ENCODE measurements at places on chromosomes 16 and 17.

DNA sequence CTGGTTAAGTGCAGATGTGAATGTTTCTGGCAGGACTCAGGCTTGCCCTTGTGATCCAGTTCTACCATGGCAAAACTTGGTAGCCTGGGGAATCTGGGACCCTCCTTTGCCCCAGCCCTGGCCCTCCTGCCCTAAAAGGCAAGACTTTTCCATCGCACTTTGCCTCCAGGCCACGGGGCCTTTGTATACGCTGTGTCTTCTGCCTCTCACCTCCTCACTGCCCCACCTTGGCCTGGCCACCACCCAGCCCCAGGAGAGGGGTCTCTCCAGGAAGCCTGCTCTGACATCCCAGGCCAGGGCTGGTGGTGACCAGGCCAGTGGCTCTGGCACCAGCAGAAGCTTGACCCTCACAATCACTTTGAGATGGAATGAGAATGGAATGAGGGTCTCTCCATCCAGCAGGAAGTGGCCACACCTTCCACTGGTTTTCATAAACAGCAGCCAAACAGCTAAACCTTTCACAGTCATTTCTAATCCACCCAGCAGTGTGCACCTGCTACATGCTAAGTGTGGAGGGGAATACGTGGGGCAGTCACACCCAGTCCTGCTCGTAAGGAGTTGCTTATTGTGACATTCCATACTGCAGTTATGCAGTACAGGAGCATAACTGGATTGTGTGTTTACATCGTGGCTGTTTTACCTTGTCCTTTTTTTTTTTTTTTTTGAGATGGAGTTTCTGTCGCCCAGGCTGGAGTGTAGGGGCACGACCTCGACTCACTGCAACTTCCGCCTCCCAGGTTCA is 1.6 kb upstream of the MRPL38 start:
- no peak for DNase-seq

- DNase-seq = no peak
Measured at GRCh38 chr17:17398943-17399926, 77.6 kb upstream of the MED9 start.

DNA sequence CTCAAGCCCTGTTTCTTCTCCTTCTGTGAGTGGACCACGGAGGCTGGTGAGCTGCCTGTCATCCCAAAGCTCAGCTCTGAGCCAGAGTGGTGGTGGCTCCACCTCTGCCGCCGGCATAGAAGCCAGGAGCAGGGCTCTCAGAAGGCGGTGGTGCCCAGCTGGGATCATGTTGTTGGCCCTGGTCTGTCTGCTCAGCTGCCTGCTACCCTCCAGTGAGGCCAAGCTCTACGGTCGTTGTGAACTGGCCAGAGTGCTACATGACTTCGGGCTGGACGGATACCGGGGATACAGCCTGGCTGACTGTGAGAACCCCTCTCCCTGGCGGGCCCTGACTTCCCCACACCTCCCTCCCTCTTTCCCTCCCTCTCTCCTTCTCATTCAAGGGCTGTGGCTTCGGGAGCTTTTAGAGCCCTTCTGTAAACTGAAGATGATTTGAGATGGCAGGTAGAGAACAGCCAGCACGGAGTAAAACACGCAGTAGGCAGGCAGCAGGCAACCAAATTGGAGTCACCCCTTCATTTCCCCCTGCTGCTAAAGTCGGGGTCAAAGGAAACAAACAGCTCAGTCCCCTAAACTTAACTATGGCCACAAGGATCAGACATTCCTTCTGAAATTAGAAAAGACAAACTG is 3.9 kb downstream of the SPACA3 start:
- no peak for DNase-seq

DNA sequence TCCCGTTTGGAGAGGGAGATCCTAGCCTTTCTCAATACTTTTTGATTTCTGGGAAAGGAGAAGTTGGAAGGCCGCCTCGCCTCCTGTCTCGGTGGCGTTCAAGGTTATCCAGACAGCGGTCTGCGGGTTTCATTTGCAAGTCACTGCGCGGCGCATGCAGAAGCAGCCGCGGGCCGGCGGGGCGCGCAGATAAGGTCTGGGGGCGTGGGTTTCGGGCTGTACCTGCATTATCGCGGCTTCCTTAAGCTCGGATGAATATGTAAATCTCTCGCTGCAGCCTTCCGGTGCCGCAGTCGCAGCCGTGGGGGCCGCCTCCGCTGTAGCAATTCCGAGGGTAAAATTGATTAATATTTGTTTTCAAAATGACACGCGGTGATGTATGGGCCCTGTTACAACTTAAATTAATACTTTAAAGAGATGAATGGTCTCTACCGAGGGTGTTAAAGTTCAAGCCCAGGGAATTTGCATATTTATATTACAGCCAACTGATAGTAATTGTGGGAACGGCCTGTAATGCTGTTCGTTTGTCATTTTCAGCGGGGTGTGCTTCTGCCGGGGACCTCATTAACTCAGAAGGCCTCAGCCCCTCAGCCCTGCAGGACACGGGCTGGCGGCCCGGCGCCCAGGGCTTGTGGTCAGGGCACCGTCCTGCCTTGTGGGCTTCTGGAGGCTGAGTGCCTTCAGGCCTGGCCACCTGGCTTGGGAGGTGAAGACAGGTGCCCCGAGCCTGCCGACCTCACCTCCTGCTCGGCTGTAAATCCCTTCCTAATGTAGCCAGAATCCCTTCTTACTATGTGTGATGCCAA is 99.4 kb downstream of the CYLD start:
- DNase-seq = no peak

GRCh38 chr17:66665194-66665593 is 169.7 kb upstream of the CACNG5 start:
- no peak for DNase-seq

DNA sequence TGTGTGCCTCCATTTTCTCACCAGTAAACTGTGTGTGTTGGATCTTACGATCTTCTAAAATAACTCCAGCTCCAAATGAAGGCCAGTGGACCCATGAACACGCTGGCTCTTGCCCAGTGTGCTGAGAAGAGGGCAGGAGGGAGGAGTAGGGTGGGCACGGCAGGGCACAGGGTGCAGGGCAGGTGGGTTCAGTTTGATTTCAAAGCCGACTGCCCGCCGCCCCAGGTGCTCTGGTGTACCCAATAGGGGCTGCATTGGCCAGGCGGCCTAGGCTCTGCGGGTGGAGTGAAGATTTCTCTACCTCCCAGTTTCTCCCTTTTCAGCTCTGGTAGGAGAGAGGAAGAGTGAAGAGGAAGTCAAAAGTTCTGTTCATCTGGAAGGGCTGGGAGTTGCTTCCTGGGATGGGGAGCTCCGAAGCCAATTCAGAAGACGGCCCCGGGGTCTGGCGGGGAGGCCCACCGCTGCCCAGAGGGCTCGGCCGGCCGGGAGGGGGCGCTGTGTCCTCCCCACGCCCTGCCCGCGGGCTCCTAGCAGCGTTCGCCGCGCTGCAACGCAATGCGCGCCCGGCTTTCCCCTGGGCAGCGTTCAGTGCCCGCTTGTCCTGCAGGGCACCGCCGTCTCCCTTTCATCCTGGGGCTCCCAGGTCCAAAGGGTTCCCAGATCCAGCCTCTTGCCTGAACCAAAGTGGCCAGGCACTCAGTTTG is 1.1 kb upstream of the CRHR1 start:
- peak; percentile 13 for DNase-seq

- no peak for DNase-seq
Measured at GRCh38 chr16:76276745-76277438, at the start of gene CNTNAP4. Gene CNTNAP4 (plus strand): TSS chr16:76277401. CDS start chr16:76277663, 262 bp downstream.

GRCh38 chr17:80889231-80890195 is 102.1 kb upstream of the CHMP6 start:
- DNase-seq = no peak

DNA sequence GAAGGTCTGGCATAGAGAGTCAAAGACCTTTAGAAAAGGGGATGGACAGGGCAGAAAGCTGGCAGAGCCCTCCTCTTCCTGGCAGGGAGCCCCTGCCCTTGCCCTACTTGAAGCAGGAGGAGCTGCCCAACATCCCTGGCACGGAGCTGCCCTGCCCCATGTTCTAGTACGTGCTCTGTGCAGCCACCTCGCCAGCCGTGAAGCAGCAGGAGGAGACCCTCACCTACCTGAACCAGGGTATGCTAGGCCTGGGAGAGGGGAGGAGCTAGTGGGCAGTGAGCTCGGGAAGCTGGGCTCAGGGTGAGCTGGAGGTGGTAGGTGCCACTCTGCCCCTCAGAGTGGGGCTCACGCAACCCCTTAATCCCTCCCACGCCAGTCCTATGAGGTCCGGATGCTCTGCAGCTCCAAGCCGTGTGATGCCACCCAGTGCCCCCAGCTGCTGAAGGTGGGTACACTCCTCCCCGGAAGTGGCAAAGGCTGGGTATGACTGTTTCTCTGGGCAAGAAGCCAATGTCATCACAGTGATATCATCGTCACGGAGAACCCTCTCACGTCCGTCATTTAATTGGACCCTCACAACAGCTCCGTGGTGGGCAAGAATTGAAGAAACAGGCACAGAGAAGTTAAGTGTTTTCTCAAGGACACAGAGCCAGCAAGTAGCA is 12.7 kb upstream of the STAC2 start:
- DNase-seq = peak; percentile 46

- no peak for DNase-seq
Measured at GRCh38 chr17:8563981-8564602, 66.4 kb downstream of the MYH10 start.

DNA sequence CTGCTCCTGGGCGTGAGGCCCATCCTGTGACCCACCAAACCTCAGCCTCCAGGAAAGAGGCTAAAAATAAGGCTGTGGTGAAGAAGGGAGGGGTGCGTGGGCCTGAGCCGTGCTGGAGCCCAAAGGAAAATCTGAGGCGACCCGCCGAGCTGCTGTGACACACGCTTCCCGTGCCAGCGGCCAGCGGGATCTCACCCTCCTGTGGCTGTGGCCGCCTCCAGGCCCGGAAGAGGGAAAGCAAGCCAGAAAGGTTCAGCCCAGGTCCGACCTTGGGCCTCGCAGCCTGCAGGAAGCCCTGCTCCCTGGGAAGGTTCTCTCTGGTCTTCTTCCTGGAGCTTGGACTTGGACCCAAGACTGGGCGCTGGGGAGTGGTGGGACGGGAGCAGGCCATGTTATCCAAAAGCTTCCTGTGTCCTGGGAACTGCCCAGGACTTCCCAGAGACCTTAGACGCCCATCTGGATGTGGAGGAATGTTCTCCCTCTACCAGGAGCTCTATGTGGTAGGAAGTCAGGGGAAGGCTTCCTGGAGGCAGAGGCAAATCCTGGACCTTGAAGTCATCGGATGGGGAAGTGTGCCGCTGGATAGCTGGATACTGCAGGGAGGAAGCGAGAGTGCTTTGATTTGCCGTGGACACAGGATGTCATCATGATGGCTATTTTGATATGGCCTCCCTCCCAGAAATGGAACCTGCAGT is 11.4 kb downstream of the SPNS2 start:
- DNase-seq = no peak

DNA sequence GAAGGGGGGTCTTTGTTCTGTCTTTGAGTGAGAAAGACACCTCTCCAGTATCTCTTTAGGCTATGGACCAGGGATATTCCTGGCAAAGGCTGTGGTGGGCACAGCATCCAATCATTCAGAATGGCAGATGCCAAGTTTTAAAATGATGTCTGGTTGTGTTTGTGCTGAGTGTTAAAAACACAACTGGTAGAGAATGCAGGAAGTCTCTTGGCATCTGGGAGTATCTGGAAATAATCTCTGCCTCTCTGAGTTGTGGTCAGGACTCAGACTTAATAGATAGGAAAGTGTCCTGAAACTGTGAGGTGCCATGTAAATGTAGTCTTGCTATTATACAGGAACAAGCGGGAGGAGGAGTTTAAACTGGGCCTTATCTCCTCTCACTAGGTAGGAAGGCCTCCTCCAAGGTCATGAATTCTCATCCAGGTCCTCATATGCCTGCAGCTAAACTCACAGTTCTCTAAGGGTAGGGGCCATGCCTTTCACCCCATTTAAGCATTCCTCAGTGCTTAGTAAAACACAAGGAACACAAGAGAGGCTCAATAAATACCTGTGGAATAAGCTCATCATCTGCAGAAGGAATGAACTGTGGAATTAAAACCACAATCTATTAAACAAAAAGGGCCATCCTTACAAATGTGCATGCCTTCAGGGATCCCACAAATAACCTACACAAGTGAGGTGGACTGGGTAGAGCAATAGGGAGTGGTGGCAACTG is 317.6 kb downstream of the CBLN1 start:
- DNase-seq = no peak

DNA sequence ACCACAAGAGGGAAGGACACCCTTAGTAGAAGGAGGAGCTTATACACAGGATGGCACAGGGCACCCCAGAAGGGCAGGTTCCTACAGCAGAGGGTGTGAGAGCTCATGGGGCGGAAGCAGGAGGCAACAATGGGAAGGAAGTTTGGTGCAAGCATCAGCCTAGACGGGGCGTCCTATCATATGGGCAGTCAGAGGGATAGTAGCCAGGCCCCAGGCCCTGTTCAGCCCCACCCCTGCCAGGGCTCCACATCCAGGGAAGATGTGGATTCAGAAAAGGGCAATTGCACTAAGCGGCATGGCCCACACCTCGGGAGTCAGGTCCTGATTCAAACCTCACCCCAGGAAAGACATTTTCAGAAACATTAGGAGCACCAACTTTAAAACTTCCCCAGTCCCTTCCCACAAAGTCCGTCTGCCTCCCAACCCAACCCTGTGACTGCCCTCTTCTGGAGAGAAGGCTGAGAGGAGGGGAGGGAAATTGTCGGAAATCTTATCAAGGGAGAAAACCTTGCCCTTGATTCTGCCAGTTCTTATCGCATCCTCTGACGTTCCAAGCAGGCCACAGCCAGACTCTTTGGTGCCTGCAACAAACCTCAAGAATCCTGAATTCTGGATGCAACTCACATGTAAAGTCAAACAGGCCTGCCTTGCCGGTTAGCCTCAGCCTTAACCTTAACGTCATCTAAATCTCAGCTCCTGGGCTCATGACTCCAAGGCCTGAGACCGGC is 198.8 kb upstream of the CDH5 start:
- DNase-seq = no peak

DNA sequence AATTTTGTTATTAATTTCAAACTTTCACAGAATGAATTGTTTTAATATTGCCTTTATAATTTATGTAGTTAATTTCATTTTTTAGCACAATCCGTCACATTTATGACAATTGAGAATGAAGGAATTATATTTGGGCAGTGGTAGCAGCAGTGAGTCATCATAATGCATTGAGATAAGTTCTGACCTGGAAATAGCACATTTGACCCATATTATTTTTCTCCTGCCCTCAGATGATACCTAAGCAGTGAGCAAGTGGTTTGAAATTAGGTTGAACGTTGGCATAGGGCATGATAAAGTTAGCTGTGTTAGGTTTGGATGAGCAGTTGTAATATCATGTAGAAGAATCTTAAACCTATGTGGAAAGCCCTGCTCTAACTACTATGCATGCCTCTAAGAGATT is 1431.3 kb upstream of the CDH8 start:
- DNase-seq = no peak

DNA sequence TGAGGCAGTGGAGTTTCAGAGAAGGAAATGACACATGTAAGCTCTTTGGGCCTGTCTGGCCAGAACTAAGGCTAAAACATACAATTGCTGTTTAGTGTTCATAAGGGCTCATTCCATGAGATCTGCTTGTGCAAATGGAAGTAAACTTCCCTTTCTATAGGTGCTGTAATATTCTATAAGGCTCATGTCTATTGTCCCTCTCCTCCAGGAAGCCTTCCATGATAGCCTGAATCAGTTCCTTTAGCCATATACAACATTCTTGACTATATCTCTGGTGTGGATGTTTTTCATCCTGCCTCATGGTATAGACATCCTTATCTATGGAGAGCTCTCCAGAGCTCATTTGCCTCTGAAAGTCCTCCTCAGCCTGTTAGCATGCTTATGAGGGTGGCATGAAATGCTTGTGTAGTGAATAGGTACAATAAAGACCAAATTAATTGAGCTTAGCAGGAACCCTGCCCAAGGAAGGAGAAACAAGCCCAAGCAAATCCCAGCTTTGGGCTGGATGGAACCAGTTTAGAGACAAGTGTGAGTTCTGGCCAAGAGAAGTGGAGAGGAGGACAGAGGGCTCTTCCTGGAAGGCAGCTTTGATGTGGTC is 1.6 kb upstream of the ETV4 start:
- DNase-seq = no peak

Data from memory B cell (primary cell).